Hepatic stellate cell (primary cell): ENCODE measurements at places on chromosomes 3 and 15.

DNA sequence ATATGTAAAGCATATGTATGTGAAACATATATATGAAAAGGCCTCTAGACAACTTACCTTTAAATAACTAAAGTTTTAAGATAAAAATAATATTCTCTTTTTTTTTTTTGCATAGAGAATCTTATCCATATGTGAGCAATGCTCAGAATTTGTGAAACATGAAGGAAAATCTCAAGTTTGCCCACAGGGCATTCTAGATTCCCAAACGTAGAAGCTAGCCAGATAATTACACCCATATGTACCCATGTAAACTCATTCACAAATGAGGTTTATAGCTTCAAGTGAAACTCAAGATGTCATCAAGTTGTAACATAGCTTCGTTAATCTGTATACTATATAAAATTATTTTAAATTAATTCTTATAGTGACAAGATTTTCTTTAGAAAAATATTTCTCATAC is 537.3 kb upstream of the NR2F2 start:
- DNase-seq = no peak

GRCh38 chr3:11186771-11187191 is 32.5 kb downstream of the HRH1 start:
- no peak for DNase-seq

DNA sequence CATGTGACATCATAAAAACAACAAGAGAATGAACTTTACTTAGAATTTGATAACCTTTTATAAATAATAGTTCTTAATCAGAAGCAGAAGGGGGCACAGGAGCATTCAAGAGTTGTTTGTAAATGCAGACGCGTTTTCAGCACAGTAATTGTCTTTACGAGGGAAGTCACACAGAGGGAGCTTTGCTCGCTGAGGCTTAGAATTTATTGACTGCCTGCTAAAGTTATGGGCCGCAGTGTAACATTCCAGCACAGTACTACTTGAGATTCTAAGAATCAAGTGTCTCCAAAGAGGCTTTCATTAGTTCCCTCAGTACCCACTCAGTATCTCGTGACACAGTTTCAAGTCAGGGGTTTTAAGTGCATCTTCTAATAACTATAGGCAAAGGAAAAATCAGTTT is 288.7 kb downstream of the NR2F2 start:
- DNase-seq = no peak

DNA sequence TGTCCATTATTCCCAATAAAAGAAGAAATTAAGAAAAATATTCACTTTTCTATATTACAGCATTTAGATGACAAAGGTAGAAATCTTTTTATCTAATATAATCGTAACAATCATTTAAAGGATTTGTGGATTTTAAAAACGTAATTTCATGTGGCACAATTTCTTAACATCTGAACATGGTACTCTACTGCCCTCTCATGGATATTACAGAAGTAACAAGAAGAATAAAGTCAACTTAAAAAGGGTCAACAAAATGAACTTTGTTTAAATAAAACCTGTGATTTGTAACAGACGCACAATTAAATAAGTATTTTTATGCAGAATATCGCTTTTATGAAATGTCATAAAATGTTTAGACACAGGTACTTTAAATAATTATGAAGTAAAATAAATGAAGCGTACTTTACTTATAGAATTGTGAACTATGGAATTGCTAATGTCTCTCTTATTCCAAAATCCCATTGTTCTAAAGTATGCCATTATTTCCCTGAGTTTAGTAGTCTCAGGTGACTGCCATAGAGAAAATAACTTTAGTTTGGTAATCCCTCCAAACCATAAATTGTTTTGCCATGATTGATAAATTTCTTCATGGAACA is 366.8 kb upstream of the ZNF385D start:
- no peak for DNase-seq

- DNase-seq = no peak
Observed at GRCh38 chr15:78052001-78052401, 25.5 kb downstream of the TBC1D2B start.

DNA sequence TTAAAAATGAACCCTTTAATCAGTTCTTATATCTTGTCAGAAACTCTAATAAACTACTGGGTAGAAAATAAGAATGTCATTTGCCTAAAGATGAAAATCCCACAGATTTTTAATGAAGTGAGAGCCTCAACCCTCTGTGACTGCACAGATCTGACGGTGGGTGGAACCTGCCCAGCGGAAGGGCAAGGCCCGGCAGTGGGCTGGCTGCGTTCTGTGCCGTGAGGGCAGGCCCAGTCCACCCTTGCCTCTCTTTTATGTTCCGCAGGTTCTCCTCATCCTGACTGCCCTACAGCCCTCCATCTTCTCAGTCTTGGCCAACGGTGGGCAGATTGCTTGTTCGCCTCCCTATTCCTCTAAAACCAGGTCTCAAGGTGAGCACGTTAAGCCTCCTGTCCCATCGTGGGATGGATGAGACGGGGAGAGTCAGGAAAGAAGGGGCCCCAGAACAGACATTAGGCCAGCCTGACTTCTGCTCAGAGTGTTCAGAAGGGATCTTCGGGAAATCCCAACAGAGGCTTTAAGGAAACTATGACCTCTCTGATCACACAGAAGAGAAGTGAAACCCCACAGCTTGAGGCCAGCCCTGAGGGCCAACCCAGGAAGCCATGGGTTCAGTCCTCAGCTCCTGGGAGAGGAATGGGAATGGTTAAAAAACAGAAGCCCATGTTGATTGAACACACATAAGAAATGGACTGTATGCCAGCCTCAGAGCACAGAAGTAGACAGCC is 16.0 kb downstream of the SLC51A start:
- DNase-seq = no peak

- no peak for DNase-seq
Observed at GRCh38 chr3:99551520-99551919, 86.9 kb upstream of the COL8A1 start.

GRCh38 chr15:30036036-30036703 is 46.6 kb upstream of the GOLGA8J start:
- no peak for DNase-seq

- no peak for DNase-seq
Observed at GRCh38 chr3:144185276-144185675, 213.7 kb downstream of the DIPK2A start.

DNA sequence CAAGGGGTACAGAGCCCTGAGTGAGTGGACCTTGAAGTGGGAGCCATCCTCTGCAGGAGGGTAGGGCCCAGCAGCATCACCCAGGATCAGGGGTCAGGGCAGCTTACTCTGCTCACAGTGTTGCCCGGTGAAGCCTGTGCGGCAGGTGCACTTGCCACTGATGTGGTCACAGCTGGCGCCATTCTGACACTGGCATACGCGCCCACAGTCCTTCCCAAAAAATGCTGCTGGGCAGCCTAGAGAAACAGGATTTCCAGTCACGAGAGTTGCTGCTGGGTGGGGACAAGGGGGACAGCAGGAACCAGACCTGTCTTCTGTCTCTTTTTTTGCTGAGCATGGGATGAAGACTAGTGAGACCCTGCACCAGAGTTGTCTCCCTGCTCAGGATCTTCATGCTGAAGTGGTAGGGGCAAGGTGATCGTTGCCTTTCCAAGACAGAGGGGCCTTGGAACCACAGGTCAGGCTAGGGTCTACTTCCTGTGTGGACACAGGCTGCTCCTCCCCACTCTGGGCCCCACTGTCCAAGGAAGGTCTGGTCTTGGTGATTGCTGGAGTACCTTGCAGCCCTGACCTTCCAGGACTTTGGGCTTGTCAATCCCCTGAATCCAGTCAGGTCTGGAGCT is 46.9 kb downstream of the RAB11A start:
- DNase-seq = no peak

GRCh38 chr3:149957361-149958125 is 13.2 kb downstream of the PFN2 start:
- DNase-seq = no peak

GRCh38 chr3:101478980-101479379 is 34.0 kb downstream of the SENP7 start:
- DNase-seq = no peak

DNA sequence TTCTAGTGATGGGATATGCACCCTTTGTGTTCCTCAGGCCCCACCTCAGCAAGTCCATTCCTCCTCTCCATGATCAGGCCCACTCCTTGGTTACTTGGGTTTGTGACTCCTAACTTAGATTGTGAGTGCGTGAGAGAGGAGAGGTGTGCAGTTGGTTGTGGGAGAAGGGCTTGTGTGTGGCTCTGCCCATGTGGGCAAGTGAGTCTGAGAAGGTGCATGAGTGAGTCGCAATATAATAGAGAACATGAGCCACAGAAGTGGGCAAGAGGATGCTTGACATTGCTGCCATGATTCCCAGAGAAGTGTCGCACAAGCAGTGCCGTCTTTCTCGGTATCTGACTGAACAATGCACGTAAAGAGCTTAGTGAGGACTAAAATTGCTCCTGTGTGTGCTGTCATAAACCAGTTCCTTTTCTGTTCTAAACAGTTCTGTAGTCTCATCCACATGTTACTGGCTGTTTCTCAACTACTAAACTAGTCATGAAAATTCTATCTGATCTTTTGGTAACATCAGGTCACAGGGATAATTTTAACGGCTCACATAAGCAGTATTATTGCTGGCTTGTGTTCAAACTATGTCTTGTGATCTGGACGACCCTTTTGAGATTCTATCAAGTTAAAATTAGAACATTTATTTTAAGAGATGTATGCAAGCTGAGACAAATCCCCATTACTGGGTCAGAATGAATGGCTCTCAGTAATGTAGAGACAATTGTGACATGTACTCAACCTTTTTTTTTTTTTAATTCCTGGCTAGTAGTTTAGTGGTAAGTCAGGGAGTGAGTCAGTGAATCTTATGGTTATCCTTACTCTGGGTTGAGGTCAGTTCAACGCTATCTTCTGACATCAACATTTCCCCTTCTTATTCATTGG is 25.6 kb downstream of the GYG1 start:
- DNase-seq = peak; percentile 65

GRCh38 chr15:64507293-64507802 is 47.0 kb downstream of the ZNF609 start:
- peak; percentile 45 for DNase-seq

GRCh38 chr15:51982770-51983103 is 11.2 kb upstream of the LEO1 start:
- DNase-seq = no peak

DNA sequence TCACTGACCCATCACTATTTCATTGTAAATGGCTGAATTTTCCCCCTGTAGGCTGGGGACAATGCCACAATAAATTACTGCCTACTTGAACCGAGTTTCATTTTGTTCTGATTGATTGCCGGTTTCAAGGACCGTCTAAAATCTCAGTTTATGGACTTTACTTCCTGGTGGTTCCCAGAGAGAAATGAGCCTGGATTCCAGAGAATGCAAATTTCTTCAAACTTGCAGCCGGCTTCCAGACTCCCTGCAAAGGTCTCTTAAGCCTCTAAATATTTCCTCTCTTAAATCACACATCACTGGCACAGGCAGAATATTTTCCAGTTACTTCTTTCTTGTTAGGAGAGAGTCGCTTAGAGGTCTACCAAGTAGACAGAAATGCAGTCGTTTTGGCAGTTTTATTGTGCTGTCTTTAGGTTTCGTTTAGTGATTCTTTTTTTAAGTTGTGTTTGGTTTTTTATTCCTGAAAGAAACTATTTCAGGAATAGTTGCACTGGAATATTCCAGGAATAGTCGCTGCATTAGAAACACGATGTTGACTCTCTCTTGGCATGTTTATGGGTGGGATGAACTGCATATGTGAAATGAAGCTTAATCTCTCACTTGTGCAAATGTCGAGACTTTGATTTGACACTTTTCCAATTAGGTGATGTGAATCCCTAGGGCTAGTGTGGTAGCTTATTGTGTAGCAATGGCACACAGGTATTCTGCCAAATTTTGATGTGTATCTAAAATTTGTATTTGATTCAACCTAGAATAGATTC is 284.1 kb upstream of the NR2E3 start:
- DNase-seq = peak; percentile 14

GRCh38 chr15:55401786-55402246 is 6.3 kb downstream of the CCPG1 start:
- DNase-seq = no peak

DNA sequence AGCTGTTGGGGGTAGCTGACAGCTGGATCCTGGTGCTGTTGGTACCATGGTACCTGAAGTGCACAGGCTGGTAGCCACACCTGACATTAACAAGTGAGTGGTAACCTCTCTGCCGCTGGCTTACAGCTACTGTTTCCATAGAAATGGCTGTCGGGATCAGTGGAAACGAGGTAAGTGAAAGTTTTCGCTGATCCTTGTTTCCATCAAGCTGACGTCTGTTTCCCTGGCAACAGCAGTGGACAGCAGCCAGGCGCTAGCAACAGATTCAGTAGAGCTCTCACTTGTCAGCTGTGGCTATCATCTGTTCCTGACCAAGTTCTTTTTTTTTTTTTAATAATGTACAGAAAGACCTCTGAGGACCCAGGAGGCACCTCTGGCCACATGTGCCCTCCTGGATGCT is 166.2 kb downstream of the CHDH start:
- no peak for DNase-seq

DNA sequence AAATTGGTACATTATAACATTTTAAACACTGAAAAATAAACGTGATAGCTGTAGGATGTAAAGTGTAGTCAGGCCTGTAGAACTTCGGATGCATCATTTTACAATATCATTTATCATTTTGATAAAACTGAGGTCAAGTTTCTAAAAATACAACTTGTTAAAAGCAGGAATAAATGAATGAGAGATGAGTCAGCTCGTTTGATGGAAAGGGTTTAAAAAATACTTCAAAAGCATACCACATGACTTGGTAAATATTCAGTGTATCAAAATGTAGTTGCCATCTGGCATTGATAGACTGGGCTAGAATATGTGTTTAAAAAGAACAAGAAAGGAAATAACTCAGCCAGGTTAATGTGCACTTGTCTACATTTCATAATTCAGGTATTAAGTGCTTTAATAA is 357.0 kb downstream of the TIGIT start:
- peak; percentile 8 for DNase-seq

GRCh38 chr15:66598095-66598815 is 32.5 kb upstream of the LCTL start:
- DNase-seq = no peak

GRCh38 chr3:142857056-142857455 is 31.8 kb downstream of the PCOLCE2 start:
- DNase-seq = peak; percentile 29

- no peak for DNase-seq
Observed at GRCh38 chr3:98388147-98388546, 2.3 kb upstream of the OR5K3 start.

- DNase-seq = no peak
Observed at GRCh38 chr3:73448041-73448440, 176.7 kb downstream of the PDZRN3 start.

DNA sequence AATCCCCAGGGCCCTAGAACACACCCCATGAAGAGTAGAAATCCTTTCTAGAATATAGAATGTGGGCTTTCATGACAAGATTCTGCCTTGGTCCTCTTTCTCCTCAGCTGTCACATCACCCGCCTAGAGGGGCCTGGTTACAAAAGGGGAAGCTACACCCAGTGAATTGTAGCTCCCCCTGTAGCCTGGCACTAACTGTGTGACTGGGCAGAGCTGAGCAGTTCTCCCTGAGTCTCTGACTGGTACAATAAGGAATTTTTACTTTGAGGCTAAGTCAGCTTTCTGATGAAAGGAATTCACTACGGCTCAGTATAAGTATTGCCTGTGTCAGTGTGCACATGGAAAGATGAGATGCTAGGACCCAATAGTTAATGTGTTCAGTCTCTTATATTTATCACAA is 28.7 kb upstream of the ZNF148 start:
- DNase-seq = peak; percentile 42
